Activated T-helper 17 cell treated with anti-CD3 and anti-CD28 coated beads, Interleukin-2, amount 50 U/mL, for 72 hours (primary cell): ENCODE measurements at places on chromosomes 1 and 21.

DNA sequence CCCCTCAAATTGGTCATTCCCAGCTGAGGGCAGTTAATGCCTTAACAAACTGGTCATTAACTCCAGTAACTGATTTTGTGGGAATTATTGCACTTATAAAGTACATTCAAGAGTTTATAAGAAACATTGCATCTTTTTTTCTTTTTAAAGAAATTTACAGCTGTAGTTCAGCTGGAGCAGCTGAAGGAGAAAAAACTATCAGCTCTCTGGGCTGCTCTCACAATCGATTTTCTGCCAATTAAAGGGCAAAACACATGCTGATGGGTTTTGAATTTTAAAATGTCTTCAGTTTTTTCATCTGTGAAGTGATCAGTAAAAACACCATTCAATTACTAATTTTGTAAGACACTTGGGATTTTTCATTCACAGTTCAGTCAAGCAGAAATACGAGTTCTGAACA is 74.7 kb downstream of the KIFAP3 start:
- ATAC-seq: no peak

GRCh38 chr1:170634824-170635410 is 29.0 kb upstream of the PRRX1 start:
- no peak for ATAC-seq

- ATAC-seq: no peak
Observed at GRCh38 chr1:42332877-42333276, 2.2 kb downstream of the FOXJ3 start.

- no peak for ATAC-seq
Observed at GRCh38 chr1:100524355-100524754, 13.6 kb upstream of the GPR88 start.

GRCh38 chr21:46608672-46609111 is 3.8 kb upstream of the S100B start:
- no peak for ATAC-seq

- ATAC-seq: no peak
Observed at GRCh38 chr1:53721088-53721487, 17.9 kb downstream of the GLIS1 start.

DNA sequence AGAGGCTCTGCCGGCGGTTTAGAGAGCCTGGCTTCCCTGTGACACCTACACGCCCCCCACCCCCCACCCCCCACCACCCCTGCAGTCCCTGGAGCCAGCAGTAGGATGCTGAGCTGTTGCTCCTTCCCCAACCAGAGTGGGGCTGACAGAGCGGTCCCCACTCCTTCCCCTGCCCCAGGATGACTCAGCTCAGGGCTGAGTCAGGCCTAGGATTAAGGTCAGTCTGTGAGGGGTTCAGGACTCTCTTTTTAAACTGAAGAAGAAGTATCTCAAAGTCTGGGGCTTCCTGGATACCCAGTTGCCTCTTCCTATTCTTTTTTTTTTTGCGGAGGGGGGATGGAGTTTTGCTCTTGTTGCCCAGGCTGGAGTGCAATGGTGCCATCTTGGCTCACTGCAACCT is 19.1 kb downstream of the DMBX1 start:
- ATAC-seq: peak; percentile 87

- ATAC-seq: no peak
Observed at GRCh38 chr1:233905416-233906051, 1.1 kb downstream of the SLC35F3 start.

DNA sequence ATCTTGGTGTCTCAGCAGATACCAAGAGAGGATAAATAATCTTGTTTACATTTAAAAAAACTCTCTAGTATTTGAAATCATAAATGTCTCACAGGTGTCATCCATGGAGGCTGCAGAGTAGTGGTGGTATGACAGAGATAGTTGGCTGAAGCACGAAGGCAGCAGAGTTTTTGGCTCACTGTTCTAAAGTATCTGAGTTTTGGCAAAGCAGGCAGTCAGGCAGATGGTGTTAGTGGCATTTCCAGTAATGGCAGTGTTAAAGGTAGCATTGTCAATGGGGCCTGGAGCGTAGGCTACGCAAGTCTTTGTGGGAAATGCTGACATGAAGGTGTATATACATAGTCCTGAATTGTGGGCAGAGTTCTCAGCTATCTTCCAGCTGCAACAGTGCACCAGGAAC is 68.5 kb upstream of the HSD17B7 start:
- ATAC-seq: no peak

DNA sequence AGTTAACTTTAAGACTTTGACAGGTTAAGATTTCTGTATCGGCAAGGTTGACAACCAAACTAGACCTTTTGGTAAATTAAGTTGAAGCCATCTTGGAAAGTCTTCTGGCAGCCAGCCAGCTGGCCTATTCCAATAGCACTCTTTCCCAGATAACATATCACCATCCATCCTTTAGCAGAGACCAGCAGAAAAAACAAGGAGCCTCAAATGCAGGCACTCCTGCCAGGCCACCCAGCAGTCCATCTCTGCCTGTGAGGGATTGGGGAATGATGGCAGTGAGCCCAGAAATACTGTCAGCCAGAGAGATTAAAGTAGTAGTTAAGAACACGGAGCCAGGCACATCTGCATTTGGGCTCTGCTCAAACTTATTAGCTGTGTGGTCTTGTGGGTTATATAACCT is 19.4 kb downstream of the ZBTB40 start:
- ATAC-seq: no peak

DNA sequence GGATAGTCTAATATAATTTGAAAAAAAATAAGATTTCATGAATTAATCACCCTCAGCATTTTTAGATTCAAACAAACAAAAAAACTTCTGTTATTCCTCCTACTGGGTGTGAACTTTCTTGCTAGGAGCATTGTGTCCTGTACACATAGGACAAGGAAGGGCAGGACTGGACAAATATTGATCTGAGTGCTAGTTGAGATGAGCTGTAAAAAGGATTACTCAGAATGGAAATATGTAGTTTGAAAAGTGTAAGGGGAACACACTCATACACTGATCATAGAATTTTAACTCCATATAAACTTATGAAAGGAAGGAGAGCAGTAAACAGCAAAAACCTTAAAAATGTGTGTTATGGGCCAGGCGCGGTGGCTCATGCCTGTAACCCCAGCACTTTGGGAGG is 156.5 kb upstream of the ZNF648 start:
- ATAC-seq: no peak
